ENCODE measurements at places on chromosomes 1 and 21.

- no peak for DNase-seq
These were observed 30.5 kb downstream of the STUM start for GRCh38 chr1:226578946-226579578.

GRCh38 chr1:203038891-203039608, 12.8 kb downstream of the PPFIA4 start:
- DNase-seq: peak; percentile 87

DNA sequence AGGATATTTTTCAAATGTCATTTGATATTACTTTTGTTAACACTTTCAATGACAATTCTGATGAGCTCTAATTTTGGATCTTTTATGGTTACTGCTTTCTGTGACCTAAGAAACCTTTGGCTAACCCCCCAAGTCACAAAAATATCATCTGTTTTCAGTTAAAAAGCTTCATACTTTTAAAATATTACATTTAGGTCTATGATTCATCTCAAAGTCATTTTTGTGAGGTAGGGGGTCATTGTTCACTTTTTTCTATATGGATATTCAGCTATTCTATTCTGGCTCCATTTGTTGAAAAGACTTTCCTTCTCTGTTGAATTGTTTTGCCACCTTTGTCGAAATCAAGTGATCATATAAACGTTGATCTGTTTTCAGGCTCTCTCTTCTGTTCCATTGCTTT, 44.8 kb downstream of the UCHL5 start:
- DNase-seq: no peak

DNA sequence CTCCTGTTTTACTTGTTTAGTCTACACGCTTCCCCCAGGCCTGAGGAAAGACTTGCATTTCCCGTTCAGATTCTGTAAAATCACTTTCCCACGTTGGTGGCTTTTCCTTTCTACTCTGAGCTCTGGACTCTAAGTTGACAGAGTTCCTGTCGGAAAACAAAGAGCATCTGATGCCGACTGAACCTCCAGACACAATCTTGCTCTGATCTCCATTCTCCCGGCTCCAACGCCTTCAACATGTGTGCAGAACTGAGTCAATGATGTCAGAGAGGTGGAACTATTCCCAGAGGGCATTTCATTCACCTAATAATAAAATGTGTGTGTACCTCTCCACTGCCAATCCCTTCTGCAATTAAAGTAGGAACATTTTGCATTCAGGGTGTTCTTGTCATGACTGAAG, 147.7 kb downstream of the MIS18A start:
- DNase-seq: no peak

DNA sequence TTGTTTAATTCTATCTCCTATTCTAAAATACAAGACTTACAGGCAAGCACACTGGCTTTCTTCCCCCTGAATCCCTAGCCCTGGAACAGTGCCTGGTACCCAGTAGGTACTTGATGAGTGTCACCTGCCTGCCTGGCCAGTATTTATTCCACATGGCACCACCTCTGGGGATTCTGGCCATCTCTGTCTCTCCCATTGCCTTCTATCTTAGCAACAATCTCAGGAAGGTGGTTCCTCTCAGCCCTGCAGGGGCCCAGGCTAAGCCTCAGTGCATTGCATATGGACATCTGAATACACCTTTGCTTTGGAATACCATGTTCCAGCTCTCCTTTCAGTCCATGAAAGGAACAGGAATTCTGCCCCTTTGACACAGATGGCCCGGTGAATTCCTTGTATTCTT, 81.0 kb downstream of the HIVEP3 start:
- DNase-seq: no peak

GRCh38 chr1:96837781-96838216, 116.2 kb downstream of the PTBP2 start:
- DNase-seq: no peak

- DNase-seq: no peak
These were observed 13.7 kb downstream of the TLR5 start for GRCh38 chr1:223129229-223129901.

DNA sequence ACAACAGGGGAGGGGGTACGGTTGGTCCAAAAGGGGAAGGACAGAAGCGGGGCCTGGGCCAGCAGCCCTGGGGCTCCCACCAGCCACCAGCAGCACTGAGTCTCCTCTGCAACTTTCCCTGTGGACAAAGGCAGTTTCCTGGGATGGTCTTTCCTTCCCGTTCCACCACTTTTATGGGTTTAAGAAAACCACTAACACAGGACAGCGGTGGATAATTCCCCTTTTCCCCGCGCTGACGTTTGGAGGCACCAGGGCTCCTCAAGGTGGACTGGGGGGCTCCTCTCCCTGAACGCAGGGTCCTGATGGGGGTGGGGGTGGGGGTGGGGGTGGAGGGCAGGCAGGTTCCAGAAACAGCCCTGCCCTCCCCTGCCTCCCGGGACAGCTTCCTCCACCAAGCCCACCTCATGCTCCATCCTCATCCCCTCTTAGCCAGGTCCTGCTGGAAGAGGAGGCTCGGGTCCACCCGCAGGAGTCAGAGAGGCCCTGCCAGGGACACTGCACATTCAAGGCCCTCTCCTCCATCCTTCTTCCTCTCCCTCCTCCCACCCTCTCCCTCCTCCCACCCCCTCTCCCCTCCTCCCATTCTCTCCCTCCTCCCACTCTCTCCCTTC, 4.8 kb upstream of the COL6A1 start:
- DNase-seq: no peak

- DNase-seq: peak; percentile 3
These were observed 542.1 kb downstream of the COL11A1 start for GRCh38 chr1:102566182-102566581.

GRCh38 chr1:78676347-78676982, 26.8 kb downstream of the IFI44 start:
- peak; percentile 83 for DNase-seq

DNA sequence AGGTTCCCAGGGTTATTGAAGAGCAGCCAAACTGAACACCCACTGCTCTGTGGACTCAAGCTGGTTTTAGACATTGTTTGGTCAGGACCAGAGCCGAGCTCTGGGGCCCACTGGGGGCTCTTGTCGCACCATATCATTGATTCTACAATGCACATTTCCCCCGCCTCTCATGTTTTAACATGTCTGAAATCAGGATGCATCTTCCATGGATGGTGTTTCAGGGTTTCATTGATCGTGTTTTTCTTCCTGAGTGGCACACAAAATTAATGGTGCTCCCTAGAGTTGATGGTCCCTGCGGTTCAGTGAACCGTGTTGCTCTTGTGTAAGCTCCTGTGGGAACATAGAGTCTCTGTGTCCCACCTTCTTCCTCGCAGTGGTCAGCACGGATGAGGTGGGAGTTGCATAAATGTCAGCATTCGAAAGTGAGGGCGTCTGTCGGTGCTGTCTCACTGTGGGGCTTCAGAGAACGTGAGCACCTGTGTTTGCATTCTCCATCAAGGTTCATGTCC, 38.3 kb downstream of the GALNT2 start:
- DNase-seq: no peak

- no peak for DNase-seq
These were observed 148.1 kb downstream of the TRABD2B start for GRCh38 chr1:47849005-47849521.

- no peak for DNase-seq
These were observed 35.7 kb upstream of the GPR88 start for GRCh38 chr1:100502052-100502792.

DNA sequence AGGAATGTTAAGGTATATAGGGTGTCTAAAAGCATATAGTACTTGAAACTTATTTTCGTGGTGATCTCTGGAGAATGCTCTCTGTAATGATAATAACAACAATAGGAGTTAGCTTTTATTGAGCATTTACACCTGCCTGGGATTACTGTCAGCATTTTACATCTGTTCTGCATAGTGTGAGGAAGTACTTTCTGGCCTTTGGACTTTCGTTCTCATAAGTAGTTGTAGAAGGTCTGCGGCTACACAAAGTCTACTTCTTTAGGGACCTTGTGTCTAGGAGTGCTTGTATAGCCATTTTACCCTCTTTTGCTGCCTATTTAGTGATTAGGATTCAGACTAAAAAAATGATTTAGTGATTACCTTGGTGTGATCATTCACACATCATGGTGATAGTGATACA, 103.6 kb upstream of the GPR52 start:
- DNase-seq: no peak

GRCh38 chr1:172547071-172547470, 14.1 kb downstream of the SUCO start:
- DNase-seq: peak; percentile 8

- no peak for DNase-seq
These were observed 114.4 kb upstream of the COL6A1 start for GRCh38 chr21:45867041-45867666.

DNA sequence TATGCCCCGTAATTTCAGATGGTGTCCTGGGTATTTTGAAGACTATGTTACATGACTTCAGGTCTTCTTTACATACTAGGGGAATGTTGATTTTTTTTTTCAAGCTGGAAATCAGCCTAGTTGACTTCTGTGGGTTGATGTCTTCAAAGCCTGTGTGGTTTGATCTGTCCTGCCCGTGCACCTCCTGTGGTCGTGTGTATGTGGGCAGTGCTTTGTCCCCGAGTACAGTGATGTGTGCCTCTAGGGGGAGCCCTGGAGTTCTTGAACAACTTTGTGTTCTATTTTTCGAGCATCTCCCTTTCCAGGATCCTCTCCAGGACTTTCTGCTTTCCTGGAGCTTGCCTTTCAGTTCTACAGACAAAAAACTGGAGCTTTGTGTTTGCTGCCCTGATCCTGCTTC, 28.9 kb downstream of the OBSCN start:
- DNase-seq: peak; percentile 53

DNA sequence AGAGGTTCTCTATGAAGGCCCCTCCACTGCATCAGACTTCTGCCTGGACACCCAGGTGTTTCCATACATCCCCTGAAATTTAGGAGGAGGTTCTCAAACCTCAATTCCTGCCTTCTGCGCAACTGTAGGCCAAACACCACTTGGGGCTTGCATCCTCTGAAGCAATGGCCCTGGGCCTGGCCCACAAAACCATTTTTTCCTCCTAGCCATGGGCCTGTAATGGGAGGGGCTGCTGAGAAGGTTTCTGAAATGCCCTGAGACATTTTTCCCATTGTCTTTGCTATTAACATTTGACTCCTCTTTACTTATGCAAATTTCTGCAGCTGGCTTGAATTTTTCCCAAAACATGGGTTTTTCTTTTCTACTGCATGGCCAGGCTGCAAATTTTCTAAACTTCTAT, 37.9 kb upstream of the PTPRC start:
- DNase-seq: no peak

- DNase-seq: no peak
These were observed 122.3 kb downstream of the TLR5 start for GRCh38 chr1:223020770-223021169.

GRCh38 chr1:39297551-39297950, 93.1 kb downstream of the MACF1 start:
- peak; percentile 39 for DNase-seq

- no peak for DNase-seq
These were observed 2.0 kb downstream of the LRRC7 start for GRCh38 chr1:69569576-69570328.

- no peak for DNase-seq
These were observed 3.8 kb upstream of the S100B start for GRCh38 chr21:46608672-46609111.

- no peak for DNase-seq
These were observed 10.8 kb downstream of the IPO13 start for GRCh38 chr1:43957407-43958040.

- DNase-seq: peak; percentile 24
These were observed 86.9 kb upstream of the GORAB start for GRCh38 chr1:170445096-170445495.

DNA sequence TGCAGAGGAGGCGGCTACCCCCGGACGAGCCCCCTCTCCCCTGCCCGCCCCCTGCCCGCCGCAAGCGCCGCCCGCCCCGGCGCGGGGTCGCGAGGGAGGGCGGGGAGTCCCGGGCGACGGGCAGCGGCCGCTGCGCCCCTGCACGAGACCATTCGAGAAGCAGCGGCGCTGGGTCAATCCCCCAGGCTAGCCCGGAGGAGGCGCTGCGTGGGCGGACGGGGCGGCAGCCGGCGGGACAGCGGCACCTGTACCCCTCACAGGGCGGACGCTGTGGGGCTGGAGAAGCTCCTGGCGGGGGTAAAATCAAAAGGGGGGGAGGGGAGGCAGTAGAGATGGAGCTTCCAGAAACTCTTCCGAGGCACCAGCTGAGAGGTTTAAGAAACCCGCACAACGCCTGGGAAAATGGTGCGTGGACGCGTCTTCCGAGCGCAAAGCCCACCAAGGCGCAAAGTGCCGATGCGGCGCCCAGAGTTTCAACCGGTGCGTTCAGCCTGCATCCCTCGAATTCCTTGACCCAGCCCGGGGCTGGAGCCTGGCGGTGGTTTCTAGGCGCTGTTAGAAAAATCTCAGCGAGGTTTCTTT, at the start of gene PLPPR5:
PLPPR5 (minus strand) TSS at position 1 of the 582 bp plus-strand sequence. CDS start 190 bp downstream, outside the sequence.
- DNase-seq: no peak

- DNase-seq: peak; percentile 38
These were observed 26.0 kb downstream of the ATF6 start for GRCh38 chr1:161791904-161792655.

DNA sequence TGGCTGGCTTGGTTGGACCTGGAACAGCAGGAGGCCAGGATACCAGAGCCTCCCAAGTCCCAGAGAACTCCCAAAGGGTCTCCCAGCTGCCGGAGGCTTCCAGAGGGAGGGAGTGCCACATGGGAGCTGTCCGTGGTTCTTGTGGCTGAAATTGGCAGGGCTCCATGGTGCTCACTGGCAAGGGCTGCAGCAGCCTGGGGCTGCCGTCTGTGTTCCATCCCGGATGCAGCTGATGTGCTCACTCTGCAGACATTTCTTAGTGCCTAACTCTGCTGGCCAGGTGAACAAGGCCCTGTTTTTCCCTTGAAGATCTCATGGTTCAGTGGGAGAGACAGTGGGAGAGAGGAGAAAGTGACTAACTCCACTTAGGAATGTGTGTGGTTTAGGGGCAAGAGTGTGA, 261.1 kb downstream of the CAMTA1 start:
- peak; percentile 95 for DNase-seq

GRCh38 chr1:30381671-30382365, 341.6 kb downstream of the MATN1 start:
- no peak for DNase-seq

DNA sequence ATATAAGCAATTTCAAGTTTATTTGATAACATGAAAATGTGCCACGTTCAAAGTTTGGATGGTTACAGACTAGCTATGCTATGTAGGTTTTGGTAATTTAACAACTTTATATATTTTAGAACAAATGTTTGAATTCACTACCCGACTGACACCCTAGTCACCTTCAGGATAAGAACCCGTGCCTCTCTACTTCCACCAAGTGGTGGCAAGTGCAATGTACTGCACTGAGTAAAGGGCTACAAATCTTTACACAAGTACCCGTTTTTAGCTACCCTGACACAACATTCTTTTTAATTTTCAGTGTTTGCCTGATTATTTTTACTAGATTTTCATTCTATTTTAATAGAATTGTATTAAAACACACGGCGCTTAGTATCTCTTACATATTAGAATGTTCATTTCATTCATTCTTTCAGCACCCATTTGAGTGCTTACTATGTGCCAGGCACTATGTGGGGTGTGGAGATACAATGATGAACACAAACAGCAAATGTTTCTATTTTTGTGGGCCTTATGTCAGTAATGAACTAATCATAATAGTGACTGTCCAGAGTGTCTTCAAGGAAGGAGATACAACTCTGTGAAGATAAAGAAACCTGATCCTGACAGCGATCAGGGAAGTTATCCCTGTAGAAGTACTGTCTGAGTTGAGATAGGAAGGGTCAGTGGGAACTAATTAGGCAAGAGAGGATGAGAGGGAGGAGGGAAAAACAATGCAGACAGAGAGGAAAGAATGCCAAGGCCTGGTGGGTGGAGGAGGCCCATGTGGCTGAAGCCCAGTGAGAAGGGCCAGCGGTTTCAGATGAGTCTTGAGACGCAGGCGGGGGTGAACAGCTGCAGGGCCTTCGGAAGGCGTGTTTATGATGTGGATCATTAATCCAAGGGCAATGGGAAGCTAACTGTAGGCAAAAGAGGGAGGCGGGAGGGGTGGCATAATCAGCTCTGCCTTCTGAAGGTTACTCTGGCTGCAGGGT, 3.8 kb downstream of the LCA5L start:
- DNase-seq: peak; percentile 87

Measured in myocyte (in vitro differentiated cells).